ENCODE measurements at places on chromosomes 12 and 14. TPM values are rescaled to one million over a fixed set of nuclear protein-coding genes. Genes with fewer than 3 reads are reported as not detected.

Gene CLEC4D
- not detected for total RNA-seq

Gene GPR84
- total RNA-seq = not detected

Gene SLC6A12
- total RNA-seq = not detected

Gene HRK
- total RNA-seq = under 0.01 TPM

Gene SMIM41
- not detected for total RNA-seq

Gene ABHD12B
- total RNA-seq = not detected

Gene PLEKHH1
- total RNA-seq = 1.1 TPM

Gene LMO3
- 3.2 TPM for total RNA-seq

Gene STAC3
- total RNA-seq = 0.36 TPM

Gene MIP
- total RNA-seq = not detected

Gene LUM
- total RNA-seq = 1,762 TPM

All from osteoblast (primary cell).